HuH-7.5 (cell line): ENCODE measurements at places on chromosomes 7 and 10.
A peak's percentile ranks its signal among the peaks of the same experiment; 100 is the strongest.

GRCh38 chr10:96369890-96370583, 11.2 kb upstream of the OPALIN start:
- DNase-seq: peak; percentile 34

DNA sequence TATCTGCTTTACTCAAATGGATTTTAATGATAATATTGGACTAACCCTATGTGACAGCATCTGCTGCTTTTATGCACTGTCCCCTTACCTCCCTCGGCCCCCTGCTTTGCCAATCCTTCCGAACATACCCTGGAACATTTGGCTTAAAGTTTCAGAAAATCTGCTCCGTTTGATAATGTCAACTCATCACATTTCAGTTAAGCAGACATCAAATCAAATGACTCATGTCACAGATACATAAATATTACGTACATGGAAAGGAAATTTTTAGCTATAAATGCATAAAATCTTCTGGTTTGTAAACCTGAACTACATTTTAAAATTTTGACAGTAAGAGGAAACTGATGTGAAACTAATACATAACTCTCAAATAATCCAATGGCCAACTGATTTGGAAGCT, 98.2 kb downstream of the CNTNAP2 start:
- DNase-seq: no peak

DNA sequence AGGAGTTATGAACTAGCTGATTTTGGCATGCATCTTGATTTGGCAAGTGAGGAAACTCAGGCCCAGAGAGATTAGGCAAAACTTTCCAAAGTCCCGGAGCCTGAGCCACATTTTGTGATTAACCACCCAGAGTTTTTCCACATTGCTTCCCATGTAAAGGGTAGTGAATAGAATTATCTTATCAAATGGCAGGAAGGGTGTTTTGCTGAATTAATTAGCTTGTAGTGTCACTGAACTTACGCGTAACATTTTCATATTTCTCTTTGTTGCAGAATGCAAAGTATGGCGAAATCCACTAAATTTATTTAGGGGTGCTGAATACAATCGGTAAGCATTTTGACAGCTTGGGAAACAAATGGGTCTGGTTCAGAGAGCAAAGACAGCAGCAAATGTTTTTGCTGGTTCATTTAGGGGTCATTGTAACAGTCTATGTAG, 176.2 kb downstream of the ST7 start:
- no peak for DNase-seq

DNA sequence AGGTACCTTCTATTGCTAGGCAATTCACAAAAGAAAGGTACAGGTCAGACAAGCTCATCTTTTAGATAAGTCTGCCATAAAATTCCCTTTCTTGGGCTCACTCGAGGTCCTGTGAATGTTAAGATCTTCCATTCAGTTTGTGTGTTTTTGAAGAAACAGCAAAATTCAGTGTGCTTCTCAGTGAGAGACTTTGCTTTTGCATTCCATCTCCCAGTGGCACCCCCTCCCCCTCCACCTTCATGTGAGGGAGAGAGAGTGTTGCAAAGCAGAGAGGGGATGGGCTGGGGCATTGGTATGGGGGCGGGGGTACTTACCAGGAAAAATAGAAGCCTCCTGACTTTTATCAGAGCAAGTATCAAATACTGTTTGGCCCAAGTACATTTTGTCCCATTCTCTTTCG, 3.8 kb upstream of the TECTB start:
- DNase-seq: no peak

- no peak for DNase-seq
Observed at GRCh38 chr10:60611291-60611747, 167.0 kb upstream of the CDK1 start.

DNA sequence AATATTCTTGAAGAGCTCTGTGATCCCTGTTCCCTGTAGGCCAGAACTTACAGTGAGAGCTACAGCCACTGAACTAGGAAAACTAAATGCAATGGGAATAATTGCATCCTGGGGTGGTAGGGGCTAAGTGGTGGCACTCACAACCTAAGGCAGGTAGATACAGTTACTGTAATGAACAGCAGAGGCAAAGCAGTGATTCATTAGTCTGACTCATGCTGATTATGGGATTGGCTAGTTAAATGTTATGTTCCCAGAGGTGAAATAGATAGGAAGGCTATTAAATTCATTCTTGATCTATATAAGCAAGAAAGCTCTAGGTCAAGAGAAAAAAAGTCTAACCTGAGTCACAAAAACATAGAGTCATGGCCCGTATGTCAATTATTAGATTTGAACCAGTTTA, 173.1 kb upstream of the MALRD1 start:
- DNase-seq: no peak

- DNase-seq: no peak
Observed at GRCh38 chr10:128025437-128025836, 100.8 kb downstream of the MKI67 start.

DNA sequence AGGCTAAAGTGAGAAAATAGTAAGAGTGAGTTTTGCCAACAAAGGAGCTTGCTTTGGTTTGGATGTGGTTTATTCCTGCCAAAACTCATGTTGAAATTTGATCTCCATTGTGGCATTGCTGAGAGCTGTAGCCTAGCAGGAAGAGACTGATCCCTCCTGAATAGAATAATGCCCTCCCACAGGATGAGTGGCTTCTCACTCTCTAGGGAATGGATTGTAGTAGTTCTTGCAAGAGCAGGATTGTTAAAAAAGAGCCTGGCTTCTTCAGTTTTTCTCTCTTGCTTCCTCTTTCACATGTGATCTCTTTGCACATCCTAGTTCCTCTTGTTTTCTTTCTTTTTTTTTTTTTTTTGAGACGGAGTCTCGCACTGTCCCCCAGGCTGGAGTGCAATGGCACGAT, 34.4 kb downstream of the ASAH2 start:
- DNase-seq: no peak

DNA sequence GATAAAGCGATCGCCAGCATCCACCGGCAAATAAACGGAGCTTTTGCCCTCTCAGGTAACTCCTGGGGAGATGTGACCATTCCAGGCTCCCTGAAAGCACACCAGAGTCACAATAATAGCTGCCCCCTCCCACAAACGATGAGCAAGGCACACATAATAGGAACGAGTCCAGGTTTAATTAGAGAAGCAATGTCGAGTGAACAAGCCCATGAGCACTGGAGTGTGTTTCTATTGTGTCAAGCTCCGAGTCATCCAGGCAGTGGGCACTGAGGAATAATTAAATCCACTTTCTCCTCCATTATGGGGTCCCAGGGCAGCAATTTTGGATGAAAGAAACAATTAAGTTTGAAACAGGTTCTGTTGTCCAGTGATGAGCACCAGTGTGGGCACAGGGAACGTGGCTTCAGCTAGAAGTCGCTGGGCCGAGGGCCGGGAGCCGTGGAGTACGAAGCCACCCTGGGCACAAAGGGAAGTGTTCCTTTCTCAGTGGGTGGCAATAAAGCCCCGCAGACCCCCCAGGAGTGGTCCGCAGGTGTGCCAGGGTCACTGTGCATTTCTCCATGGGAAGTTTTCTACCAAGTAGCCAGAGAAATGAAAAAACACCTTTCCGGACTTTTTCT, 12.0 kb downstream of the PNLIPRP2 start:
- DNase-seq: no peak

GRCh38 chr7:140081774-140082425, 19.1 kb upstream of the PARP12 start:
- DNase-seq: no peak

- DNase-seq: no peak
Observed at GRCh38 chr10:125056161-125057132, 103.9 kb downstream of the CTBP2 start.

DNA sequence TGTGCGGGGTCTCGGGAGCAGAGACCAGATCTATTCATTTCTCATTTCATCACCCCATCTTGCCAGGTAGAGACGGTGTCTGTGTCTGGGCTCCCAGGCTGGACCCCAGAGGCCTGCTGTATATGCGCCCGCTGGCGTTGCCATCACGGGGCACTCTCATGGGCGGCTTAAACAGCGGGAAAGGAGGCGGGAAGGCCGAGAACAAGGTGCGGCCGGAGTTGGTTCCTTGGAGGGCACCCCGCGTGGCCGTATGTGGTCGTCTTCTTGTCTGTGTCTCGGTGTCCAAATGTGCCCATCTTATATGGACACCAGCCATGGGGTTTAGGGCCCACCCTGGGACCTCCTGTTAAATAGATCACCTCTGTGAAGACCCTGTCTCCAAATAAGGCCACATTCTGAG, 2.1 kb upstream of the CFAP46 start:
- DNase-seq: no peak

- DNase-seq: no peak
Observed at GRCh38 chr7:16657656-16658279, 11.8 kb downstream of the BZW2 start.

DNA sequence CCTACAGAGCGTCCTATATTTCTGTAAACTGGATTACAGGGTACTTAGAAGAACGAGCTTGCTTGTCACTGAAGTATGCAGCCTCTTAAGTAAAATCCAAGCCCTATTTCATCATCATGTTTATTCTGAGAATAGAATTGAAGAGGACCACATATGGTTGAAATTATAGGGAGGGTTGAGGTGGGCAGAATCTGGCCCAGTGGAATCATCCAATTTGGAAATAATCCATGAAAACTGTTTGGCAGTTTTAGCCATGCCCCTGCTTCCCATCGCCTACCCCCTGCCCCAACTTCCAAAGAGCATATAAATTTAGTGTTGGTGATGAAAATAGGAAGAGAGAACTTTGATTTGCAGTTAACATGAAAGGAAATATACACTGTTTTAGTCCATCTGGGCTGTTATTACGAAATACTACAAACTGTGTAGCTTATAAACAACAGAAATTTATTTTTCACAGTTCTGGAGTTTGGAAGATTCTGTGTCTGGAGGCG, 150.4 kb downstream of the PRKG1 start:
- DNase-seq: no peak

DNA sequence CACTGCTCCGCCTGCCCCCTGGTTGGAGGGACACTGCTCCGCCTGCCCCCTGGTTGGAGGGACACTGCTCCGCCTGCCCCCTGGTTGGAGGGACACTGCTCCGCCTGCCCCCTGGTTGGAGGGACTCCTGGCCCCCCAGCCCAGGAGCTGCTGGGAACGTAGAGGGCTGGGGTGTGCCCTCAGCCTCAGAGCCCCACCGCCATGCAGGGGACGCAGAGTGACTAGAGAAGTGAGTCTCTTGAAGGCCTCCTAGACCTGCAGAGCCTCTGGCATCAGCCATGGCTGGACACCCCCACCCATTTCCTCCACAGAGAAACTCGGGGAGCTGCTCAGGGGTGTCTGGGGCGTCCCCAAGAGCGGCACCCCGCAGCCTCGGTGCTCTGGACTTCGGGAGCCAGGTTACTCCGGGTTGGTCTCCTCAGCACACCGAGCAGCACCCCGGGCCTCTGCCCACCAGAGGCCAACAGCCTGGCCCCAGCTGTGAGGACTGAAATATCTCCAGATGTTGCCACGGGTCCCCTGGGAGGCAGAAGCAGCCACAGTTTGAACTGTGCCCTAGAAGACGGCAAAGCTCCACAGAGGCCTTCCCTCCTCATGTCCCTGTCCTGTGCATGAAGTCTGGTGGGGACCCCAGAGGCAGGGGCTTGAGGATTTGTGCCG, 191.9 kb downstream of the ELFN1 start:
- no peak for DNase-seq

DNA sequence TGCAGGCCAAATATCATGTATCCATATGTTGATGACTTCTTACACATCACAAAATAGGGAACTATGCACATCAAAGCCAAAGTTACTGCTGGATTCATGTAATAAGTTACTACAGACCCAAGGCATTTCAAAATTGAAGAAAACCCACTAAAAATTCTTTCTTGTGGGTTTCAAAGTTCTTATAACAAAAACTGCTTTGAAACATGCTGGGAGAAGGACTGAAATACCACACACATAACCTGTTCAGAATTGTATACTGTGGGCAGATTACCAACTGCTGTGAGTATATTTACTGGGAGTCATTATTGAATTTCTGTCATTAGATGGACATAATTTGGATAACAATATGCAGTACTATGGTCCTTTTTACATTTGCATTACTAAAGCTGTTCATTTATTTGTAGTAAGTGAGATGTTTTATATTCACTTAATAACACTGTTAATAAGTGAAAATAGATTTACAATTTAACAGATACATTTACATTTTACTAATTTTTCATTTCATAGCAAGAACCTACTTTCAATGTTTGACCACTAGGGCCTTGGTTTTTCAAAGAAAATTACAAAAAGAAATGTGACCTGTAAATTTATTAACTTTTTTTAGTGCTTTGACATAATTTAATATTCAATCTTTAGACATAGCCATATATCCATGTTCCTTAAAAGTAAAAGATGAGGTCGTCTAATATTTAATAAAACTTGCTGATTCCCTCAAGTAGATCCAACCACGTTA, 132.6 kb downstream of the MAGI2 start:
- DNase-seq: no peak

DNA sequence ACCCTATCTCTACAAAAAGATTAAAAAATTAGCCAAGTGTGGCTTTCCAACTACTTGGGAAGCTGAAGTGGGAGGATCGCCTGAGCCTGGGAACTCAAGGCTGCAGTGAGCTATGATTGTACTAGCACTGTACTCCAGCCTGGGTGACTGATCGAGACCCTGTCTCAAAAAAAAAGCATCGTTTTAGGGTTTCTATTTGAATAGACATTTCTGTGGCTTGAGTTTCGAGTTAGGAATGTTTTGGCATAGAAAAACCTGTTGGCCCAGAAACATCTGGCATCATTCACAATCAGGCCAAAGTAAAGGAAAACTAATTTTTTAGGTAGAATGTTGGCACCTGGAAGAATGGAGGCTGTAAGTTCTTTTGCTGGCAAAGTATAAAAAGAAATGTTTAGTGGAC, 72.4 kb downstream of the AUTS2 start:
- no peak for DNase-seq

GRCh38 chr10:72255977-72256729, 17.6 kb upstream of the DDIT4 start:
- DNase-seq: no peak

- no peak for DNase-seq
Observed at GRCh38 chr10:23585666-23586065, 146.8 kb downstream of the OTUD1 start.

DNA sequence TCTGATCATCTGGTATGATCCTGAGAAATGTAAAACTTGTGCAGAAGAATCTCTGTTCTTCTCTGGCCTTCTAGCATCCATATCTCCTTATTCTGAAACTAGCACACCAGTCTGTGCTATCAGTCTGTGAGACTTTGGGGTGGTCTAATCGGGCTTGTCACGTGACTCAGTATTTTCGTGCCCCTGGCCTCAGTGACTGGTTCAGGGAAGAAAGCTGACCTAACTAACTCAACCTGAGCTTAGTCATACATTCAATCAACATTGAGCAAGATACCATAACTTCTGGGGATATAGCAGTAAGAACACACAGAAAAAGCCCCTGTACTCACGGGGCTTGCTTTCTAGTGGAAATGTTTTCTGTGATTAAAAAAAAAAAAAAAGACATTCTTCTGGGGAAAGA, 109.3 kb downstream of the DKK1 start:
- DNase-seq: no peak

DNA sequence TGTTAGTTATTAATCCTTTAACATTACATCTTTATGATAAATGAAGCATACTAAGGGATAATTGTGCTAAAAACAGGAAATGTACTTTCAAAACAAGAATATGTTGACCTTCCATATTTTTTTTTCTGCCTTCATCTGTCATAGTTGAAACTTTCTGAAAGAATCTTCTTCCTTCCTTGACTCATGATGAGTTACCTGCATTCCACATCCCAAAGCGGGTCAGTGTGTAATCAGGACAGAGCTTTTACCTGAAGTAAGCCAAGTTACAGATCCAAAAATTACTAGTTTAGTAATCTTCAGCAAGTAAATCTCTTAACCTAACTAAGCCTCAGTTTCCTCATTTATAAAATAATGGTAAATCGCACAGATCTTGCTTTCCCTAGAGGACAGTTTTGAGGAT, 13.4 kb upstream of the ARL4A start:
- DNase-seq: no peak

- no peak for DNase-seq
Observed at GRCh38 chr10:114100848-114101741, 57.4 kb downstream of the ADRB1 start.
